ENCODE measurements at places on chromosomes 16 and 17.
A peak's percentile ranks its signal among the peaks of the same experiment; 100 is the strongest.

DNA sequence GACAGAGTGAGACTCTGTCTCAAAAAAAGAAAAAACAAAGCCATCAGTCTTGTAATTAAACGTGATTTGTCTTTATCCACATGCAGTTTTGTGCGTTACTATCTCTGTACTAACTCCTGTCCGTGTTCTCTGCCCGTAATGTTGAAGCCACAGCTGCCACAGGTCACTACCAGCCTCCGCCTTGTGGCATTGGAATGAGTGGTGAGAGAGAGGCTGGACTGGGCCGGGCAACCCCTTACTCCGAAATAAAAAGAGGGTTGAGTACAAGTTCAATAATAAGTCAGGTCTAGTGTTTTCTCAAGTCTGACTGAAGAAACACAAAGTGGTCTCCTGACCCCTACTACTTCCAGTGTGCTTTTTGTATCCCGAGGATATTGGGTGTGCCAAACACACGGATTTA lies 5.4 kb downstream of the DNAJA3 start:
- ATAC-seq, result no peak

- peak; percentile 44 for ATAC-seq
Measured at GRCh38 chr16:81035975-81036750, 521 bp downstream of the ATMIN start.

DNA sequence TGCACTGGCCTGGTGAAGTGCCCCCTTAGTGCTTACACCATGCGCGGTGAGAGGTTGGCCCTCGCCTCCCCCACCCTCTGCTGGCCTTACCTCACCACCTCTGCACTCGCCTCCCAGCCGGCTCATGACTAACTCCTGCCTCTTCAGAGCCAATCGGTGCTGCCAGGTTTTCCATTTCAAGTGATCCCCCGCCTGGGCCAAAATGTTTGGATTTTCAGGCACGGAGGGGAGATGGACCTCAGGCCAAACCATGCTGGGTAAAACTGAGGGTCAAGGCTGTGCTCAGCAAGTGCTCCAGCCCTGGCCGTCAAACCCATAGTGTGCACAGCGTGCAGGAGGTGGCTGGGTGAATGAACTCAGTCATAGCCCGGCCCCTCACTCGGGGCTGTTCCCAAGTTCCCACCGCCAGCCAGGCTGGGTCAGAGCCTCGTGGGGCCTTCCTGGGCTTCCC lies 175.4 kb downstream of the SEC14L1 start:
- peak; percentile 78 for ATAC-seq

- ATAC-seq, result no peak
Measured at GRCh38 chr16:64742455-64743223, 379.2 kb downstream of the CDH11 start.

DNA sequence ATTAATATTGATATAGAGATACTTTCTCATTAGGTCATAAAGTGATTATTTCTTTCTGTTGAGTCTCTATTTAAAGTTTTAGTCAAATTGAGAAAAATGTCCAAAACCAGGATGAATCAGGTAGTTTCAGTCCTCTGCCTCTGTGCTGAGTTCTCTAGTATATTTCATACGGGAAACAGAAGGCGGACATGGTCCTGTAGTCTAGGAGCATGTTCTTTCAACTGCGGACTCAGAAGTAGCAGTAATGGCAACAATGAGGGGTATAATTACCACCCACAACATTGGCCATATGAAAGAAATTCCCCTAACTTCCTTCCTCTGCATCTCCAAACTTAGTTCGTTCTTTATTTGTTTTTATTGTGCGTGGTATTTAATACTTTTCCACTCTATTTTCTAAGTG lies 50.1 kb downstream of the TBX4 start:
- no peak for ATAC-seq

Data from SK-N-SH treated with all-trans-retinoic acid at 6 μM for 48 hours (cell line).